ENCODE measurements at places on chromosomes 3 and 15.

- no peak for DNase-seq
Observed at GRCh38 chr3:152319256-152319655, 50.5 kb downstream of the MBNL1 start.

GRCh38 chr3:59809710-59810444 is 760.1 kb upstream of the CFAP20DC start:
- DNase-seq: no peak

- no peak for DNase-seq
Observed at GRCh38 chr15:43873651-43874050, 46.8 kb downstream of the WDR76 start.

- no peak for DNase-seq
Observed at GRCh38 chr3:132255041-132255745, 62.0 kb upstream of the ACP3 start.

GRCh38 chr3:113867506-113867905 is 28.9 kb downstream of the GRAMD1C start:
- DNase-seq: no peak

DNA sequence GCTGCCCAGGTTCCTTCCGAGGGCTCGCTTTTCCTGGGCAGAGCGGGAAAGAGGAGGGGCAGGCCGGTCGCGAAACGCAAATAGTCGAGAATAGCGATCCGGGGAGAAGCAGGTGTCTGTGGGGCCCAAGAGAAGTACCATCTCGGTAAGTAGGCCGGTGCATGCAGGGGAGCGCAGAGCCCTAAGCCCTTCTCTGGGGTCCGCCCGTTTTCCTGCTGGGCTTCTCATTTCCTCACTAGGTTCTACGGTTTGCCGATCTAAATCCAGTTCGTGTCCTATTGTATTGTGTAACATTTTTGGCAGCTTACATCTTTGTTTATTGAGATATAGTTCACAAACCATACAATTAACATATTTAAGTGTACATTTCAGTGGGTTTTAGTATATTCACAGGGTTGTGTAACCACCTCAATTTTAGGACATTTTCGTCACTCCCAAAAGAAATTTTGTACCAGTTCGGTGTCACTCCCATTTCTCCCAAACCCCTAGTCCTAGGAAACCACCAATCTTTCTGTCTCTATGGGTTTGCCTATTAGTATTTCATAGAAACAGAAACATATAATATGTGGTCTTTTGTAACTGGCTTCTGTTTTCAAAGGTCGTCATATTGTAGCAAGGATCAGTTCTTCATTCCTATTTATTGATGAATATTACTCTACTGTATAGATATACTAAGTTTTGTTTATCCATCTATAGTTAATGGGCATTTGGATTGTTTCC is 6.8 kb upstream of the TRIM69 start:
- DNase-seq: no peak

DNA sequence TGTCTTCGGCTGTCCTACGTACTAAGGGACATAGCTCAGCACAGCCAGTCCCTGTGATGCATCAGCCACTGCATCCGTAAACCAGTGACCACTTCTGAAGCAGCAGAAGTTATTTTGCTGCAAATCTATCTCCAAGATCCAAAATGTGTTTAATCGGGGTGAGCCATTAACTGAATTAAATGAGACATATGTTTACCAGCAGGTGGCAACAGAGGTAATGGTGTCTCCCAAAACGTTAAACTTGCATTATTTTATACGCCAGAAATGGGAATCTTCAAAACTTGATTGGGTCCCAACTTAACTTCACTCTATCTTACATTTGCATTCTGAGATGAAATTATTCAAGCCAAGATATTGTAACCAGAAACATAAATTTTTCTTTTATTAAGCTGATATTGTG is 75.3 kb upstream of the BOC start:
- no peak for DNase-seq

- DNase-seq: no peak
Observed at GRCh38 chr15:52682781-52683180, 3.6 kb upstream of the ATOSA start.

DNA sequence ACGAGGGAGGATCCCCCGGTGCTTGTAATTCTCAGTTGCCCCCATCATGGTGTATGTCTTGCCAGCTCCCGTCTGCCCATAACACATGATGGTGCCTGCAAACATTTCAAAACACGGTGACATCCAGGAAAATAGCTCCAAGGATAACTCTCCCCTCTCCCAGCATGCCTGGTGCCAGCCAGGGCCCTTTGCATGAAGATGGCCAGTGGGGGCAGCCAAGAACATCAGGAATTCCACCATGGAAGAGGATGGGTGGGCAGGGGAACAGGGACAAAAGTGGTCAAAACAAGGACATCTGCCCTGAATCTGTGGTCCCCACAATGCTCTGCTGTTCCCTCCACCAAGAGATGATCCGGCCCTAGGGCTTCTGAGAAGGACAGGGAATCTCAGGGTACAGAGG is 9.0 kb downstream of the KIF9 start:
- DNase-seq: no peak

All from activated naive CD8-positive, alpha-beta T cell treated with anti-CD3 and anti-CD28 coated beads, Interleukin-2, amount 50 U/mL, for 16 hours (primary cell).